ENCODE measurements at places on chromosomes 3 and 15. TPM values are rescaled to one million over a fixed set of nuclear protein-coding genes. Genes with fewer than 3 reads are reported as not detected.

GRCh38 chr3:43998836-43999727, 242.6 kb upstream of the TOPAZ1 start:
- no peaks in the 10 kb centered on the region for H3K36me3 ChIP-seq
- DNase-seq = peak; percentile 80
- H3K27me3 ChIP-seq = peaks cover 5% of the 10 kb centered on the region
- H3K4me3 ChIP-seq = peak overlapping the region; percentile 63

- peaks cover 47% of the 10 kb centered on the region for H3K36me3 ChIP-seq
- no peaks in the 10 kb centered on the region for H3K27me3 ChIP-seq
Measured at GRCh38 chr3:12615266-12615665, 48.7 kb downstream of the RAF1 start.

DNA sequence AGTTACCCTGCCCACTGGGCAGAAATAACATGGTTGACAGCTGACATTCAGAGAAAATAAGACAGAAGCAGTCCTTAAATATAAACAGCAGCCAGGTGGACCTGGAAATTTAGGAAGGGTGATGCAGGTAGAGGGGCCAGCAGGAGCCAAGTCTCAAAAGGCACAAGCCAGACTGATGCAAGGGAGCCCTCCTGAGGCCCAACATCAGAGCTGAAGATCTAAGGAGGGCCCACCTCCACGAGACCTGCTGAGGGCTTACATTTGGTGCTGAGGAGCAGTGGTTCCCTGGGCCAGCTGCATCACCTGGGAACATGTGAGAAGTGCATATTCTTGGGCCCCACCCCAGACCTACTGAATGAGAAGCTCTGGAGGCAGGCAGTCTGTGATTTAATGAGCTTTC, 105.5 kb upstream of the TRIM42 start:
- H3K4me1 ChIP-seq = no peaks in the 10 kb centered on the region
- no peaks in the 10 kb centered on the region for H3K36me3 ChIP-seq
- H3K4me3 ChIP-seq = no peak overlapping the region
- H3K27me3 ChIP-seq = no peaks in the 10 kb centered on the region
- H3K27ac ChIP-seq = no peak overlapping the region
- DNase-seq = no peak

Gene PLSCR2
- total RNA-seq = not detected

Gene SH2D7
- not detected for total RNA-seq

Data from A673 (cell line).